Right atrium auricular region (tissue), 2 donors: ENCODE measurements at places on chromosomes 7 and 10. TPM values are rescaled to one million over a fixed set of nuclear protein-coding genes. Genes with fewer than 3 reads are reported as not detected.

The ZC3HAV1L gene
- 9.4 TPM for total RNA-seq

The FGFBP3 gene
- total RNA-seq, result 0.26 TPM

The ACBD7 gene
- total RNA-seq, result not detected

The VSIR gene
- total RNA-seq, result 56.0 TPM

The POR gene
- 53.4 TPM for total RNA-seq

The CALY gene
- 0.98 TPM for total RNA-seq

The ARID5B gene
- 37.9 TPM for total RNA-seq

The ACSL5 gene
- total RNA-seq, result 12.0 TPM

- DNase-seq, result no peak
These were observed 118.2 kb upstream of the DPP6 start for GRCh38 chr7:153934048-153934447.

- DNase-seq, result no peak
These were observed 343.8 kb downstream of the ATRNL1 start for GRCh38 chr10:115436999-115437398.

DNA sequence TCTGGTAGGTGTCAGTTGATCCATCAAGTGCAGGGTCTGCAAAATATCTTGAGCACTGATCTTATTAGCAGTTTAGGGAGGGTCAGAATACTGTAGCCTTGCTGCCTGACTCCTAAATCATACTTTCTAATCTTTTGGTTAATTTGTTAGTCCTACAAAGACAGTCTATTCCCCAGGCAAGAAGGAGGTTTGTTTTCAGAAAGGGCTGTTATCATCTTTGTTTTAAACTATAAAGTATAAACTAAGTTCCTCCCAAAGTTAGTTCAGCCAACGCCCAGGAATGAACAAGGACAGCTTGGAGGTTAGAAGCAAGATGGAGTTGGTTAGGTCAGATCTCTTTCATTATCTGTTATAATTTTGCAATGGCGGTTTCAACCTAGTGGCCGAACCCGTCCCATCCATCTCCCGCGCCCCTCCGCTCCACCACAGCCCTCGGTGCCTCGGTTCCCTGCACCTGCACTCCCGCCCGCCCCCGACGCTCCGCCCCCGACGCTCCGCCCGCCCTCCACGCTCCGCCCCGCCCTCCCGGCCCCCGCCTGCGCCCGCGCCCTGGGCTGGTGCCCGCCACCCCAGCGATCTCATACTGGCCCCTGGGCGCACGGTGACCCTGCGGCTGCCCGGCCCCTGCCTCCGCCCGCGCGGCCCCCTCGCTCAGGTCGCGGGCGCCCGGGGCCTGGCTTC, at the start of gene ADCK2:
TSS of gene ADCK2 (plus strand) at position 564 of the 681 bp plus-strand sequence. CDS start 386 bp downstream, outside the sequence.
- no peak for DNase-seq

- DNase-seq, result no peak
These were observed 19.8 kb downstream of the KBTBD2 start for GRCh38 chr7:32871624-32872371.

DNA sequence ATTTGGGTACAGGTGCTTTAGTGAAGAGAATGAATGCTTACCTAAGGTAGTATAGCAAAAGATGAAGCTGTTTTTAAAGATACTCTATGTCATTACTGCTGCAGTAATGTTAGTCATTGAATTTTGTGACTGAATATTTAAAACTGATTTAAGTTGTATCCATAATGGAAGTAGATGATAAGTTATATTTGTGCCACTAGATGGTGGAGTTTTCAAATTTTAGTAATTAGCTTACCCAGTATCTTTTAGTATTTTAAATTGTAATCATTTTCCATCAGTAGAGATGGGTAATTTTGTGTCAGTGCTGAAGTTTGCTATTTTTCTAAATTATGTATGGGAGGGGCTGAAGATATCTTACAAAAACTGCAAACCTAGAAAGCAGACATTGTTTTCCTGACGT, 25.2 kb downstream of the HBP1 start:
- no peak for DNase-seq

DNA sequence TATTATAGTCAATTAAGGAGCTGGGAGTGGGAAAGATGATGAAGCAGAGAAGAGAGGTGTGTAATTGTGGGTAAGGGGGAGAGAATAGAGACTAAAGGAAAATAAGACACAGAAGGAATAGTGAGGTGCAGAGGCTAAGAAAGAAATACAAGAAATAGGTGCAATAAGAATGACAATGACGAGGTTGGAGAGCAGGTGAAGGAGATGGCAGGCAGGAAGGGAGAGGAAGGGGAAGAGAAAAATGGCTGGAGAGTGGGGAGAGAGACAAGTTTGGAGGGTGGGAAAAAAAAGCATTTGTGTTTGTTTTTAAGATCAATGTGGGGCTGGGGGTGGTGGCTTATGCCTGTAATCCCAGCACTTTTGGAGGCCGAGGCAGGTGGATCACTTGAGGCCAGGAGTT, 27.6 kb upstream of the MKLN1 start:
- DNase-seq, result no peak

- no peak for DNase-seq
These were observed 52.8 kb upstream of the ANAPC16 start for GRCh38 chr10:72162978-72163377.

- DNase-seq, result no peak
These were observed 110.3 kb downstream of the IDE start for GRCh38 chr10:92463582-92463981.

DNA sequence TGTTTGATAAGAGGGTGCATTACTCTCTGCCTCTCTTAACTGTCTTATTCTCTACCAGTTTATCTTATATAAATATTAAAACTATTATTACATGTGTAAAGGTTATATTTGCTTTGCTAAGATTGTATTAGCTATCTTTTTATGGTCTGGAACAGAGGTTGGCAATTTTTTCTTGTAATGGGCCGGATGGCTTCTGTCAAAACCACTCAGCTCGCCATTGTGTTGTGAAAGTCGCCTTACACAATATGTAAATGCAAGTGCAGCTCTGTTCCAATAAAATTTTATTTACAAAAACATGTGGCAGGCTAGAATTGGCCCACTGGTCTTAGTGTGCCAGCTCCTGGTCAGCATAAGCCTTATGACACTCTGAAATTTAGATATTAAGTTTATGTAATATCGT, 185.8 kb downstream of the SDK1 start:
- DNase-seq, result no peak

DNA sequence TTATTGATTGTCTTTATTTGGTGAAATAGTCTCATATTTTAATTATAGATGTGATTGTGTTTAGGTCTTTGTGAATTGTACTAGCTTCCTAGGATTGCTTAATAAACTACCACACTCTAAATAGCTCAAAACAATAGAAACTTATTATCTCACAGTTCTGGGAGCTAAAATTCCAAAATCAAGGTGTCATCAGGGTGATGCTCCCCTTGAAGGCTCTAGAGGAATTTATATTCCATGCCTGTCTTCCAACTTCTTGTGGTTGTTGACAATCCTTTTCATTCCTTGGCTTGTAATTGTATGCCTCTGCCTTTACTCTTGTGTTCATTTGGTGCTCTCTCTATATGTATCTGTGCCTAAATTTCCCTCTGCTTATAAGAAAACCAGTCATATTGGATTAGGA, 155.3 kb upstream of the AKR1E2 start:
- DNase-seq, result no peak

- DNase-seq, result no peak
These were observed 157.3 kb downstream of the CACNA2D1 start for GRCh38 chr7:82286096-82286797.

DNA sequence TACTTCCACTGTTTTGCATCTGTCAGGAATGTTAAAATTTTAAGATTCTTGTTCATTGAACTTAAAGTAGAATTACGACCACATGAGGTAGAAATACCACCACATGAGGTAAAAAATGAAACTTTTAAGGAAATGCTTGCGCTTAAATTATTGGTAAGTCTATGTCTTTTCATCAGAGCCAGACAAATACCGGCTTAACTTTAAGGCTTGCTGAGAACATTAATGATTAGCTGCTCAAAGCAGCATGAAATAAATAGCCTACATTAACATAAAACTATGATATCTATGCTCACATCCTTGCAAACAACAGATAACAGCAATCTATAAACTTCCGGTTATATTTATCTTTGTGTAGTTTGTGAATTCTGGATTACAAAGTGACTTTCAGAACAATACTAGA, 26.9 kb upstream of the SCIN start:
- DNase-seq, result no peak

DNA sequence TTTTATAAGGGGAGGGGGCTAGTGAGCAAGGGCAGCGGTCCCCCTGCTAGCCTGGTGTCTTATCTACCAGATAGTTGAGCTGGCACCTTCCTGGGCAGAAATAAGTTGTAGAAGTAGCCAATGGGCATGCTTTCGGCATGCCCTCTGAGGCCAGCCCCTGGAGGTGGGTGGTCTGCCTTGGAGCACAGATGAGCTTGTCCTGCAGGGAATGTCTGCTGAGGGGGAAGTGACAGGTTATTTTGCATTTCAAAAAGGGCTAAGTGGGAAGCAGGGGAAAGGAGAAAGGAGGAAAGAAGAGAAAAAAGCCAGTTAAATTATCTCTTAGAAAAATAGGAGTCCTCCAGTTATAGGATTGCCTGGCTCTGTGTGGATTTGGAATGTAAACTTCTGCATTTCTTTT, 88.9 kb downstream of the GPR26 start:
- no peak for DNase-seq

DNA sequence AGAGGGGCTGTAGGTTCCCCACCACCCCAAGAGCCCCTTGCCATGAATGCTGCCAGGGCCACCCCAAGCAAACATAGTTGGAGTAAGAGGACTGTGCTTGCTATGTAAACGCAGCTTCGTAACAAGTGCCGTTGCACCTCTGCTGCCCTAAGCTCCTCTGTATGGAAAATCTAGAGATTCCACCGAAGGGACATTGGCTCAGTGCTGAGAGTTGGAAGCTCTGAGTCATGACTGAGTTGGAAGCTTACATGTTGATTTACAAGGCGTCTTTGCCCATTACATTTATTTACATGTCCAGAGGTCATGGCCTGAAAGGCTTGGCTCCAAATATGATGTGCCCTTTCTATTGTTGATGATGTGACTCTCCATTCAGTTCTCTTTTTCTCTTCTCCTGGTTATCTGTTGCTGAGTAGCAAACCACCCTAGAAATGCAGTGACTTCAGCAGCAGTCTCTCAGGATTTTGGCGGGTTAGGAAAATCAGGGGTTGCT, 233.1 kb upstream of the TCF7L2 start:
- DNase-seq, result no peak

GRCh38 chr7:158388072-158388471, 199.6 kb downstream of the PTPRN2 start:
- no peak for DNase-seq

DNA sequence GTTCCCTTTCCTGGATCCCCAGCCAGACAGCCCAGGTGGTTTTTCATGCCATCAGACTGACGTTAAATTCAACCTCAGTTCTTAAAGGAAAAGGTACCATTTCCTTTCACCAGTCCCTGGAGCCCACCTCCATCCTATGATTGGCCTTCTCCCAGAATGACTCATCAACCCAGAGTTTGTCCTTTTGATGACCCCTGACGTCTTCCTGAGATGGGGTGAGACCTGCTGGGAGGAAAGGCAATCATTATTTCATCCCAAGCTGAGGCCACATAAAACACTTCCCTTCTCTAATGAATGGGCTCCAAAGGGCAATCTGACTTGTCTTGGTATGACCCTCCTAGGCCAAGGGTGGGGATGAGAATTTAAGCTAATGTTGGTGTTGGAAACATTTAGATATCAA, 750.7 kb downstream of the SUGCT start:
- no peak for DNase-seq

- no peak for DNase-seq
These were observed 90.1 kb downstream of the ABCC2 start for GRCh38 chr10:99872367-99873162.

- no peak for DNase-seq
These were observed 287.5 kb upstream of the NFE2L3 start for GRCh38 chr7:25864511-25864910.
